ENCODE measurements at places on chromosomes 2 and 18.
A peak's percentile ranks its signal among the peaks of the same experiment; 100 is the strongest.

GRCh38 chr2:275466-275865 is 10.7 kb downstream of the ACP1 start:
- DNase-seq = no peak

DNA sequence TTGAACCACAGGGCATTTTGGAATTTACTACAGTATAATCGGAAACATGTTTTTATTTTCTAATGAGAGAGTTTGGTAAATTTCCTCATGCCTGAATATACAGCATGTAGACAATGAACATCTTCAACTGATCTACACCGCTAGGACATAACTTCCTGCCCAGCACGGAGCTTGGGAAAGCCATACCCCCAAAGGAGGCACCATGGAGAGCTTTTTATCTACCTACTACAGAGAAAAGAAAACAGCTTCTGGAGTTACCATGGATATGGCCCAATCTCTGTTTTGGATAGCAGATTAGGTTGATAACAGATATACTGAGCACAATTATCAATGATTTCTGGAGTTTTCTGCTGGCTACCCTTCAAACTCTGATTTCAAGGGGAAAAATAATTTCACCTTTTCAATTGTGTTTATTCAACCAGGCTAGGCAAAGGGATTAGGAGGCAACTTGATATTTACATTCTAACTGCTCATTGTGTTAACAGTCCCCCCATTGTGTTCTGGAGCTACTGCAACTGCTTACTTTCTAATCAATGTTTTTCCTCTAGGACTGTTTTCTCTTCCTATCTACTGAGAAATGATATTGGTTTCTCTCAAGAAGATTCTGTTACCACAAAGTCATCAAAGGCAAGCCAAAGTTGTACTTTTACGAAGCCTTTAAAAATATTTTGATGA is 123.0 kb upstream of the ARHGAP28 start:
- DNase-seq = no peak

DNA sequence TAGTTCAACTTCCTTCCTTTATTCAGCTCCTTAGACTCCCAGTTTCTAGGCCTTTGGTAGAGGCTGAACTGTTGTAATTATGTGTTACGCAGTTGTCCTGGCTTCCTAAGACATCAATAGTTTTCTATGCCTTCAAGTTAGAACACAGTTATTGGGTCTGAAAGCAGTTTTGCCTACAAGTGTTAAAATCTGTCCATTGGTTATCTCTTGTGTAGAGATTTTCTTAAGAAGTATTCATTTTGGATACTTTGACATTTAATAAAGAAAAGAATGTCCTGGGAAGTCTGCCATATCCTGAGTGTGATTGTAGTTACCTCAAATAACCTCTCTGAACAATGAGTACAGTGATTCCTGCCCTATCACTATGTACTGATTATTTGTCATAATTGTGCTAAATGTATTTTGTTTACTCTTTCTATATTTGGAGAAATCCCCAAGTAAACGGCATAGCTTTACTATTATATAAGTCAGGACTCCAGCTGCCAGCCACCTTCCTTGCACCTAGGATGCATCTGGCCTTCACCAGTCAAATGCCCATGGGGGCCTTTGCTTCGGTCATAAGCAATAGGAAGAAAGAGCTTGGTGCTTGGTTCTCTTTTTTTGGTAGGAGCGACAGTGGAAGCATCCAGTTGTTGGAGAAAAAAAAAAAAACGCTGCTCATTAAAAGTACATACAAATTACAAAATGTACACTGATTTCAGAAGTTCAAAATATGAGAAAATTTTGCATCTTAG is 449.5 kb upstream of the PKDCC start:
- no peak for DNase-seq

DNA sequence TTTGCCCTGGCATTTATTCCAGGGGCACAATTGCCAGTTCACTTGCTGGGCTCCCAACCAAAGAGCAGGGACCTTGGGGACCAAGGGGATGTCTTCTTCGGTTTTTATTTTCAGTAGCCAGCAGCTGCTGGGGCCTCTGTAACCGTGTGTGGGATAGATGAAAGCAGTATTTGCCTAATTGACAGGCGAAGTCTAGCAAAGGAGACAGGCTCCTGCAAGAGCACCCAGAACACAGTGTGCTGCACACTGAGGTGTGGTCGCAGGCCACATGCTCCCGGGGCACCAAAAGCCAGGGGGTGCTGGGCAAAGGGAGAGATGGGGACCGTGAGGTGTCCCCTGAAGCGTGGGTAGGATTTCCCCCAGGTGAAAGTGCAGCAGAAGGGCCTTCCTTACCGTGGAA is 5.3 kb downstream of the SAG start:
- no peak for DNase-seq

- DNase-seq = no peak
These were observed 286.5 kb upstream of the SYT4 start for GRCh38 chr18:43563780-43564179.

DNA sequence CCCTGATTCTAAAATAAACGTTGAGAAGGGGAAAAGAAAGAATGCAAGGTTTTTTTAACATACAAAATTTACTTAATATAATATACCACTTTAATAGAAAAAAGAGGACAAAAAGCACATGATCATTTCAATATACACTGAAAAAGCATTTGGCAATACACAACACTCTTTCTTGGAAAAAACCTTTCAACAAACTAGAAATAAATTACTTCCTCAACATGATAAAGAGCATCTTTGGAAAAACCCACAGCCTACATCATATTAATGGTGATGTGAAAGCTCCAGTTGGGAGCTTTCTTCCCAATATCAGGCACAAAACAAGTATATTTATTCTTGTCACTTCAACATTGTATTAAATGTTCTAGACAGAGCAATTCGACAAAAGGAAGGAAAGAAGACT is 3.0 kb upstream of the POLR1B start:
- DNase-seq = no peak

- DNase-seq = no peak
These were observed 201.4 kb downstream of the RBM43 start for GRCh38 chr2:151060287-151060686.

DNA sequence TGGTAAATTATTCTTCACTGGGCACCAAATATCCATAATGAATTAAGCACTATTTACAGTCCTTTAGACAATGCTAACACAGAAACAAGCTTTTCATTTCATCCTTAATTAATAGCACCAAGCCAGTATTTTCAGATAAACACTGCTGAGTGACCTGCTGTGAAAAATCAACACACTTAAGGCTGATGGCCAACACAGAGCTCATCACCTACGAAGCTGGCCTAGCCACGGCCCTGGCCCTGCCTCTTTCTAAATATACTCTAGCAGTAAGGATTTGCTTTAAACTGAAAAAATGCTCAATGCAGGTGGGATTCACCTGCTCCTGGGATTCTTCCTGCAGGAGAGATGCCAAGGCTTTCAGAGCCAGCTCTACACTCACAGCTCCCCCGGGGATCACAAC is 18.4 kb downstream of the CYB5A start:
- DNase-seq = no peak

GRCh38 chr2:240149943-240150784 is 9.7 kb upstream of the OTOS start:
- DNase-seq = peak; percentile 89

GRCh38 chr2:238638982-238639628 is 208.8 kb upstream of the TWIST2 start:
- no peak for DNase-seq

DNA sequence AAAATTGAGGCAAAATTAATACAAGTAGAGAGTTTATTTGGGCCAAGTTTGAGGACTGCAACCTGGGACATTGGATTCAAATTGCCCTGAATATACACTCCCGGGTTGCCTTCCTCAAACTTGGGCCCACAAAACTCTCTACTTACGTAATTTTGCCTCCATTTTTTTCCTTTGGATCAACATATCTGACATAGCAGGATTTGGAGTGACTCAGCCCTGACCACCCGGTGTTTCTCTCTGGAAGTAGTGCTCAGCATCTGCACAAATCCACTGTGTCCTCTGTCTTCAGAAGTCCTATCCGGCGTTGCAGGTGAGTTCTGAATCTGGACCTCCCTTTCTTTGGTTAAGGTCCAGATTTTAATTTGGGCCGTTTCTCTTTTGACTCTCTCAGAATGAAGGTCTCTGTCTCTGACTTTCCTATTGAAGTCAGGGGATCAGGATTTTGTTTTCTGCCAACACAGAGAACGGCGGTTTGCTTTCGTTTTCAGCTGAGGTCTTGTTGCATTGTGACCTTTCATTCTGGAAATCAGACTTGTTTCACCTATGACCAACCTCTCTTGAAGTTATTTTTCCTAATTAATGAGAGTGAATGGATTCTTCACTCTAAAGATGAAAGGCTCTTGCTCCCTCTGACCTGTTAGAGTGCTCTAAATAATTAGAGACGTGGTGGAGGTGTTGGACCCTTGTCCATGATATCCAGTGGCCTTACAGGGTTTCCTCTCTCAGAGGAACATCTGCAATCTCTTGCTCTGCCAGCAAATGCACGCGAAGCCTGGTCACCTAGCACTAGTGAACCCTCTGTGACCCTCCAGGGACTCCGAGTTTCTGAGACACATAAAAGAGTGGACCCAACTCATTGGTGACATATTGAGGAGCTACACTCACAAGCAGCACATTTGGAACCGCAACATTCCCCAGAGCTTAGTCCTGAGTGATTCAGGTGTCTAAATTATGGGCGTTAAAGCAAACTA is 13.6 kb downstream of the TCF23 start:
- DNase-seq = no peak

- no peak for DNase-seq
These were observed 288.9 kb upstream of the FBXO11 start for GRCh38 chr2:48195169-48195568.

DNA sequence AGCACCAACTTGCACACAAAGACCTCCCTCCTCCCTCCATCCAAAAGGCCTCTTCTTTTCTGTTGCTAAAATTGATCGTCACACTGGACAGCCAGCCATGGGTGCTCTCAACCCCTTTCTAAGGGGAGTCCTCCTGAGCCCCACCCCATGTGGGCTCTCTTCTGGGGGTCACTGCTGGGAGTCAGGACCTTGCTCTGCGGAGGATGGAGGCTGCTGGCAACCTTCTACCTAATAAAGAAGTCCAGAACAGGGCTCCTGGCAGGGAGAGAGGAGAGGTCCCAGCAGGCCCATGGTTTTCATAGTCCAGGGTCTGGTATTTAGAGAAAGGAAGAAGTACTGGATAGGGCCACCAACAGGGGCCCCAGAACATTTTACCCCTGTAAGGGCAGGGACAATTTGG is 67.6 kb upstream of the OTOS start:
- DNase-seq = no peak

- no peak for DNase-seq
These were observed 71.2 kb downstream of the FIGN start for GRCh38 chr2:163664610-163665009.

- no peak for DNase-seq
These were observed 198.2 kb downstream of the SEPTIN10 start for GRCh38 chr2:109415581-109416013.

- no peak for DNase-seq
These were observed 6.4 kb downstream of the IL1RL1 start for GRCh38 chr2:102317715-102318114.

DNA sequence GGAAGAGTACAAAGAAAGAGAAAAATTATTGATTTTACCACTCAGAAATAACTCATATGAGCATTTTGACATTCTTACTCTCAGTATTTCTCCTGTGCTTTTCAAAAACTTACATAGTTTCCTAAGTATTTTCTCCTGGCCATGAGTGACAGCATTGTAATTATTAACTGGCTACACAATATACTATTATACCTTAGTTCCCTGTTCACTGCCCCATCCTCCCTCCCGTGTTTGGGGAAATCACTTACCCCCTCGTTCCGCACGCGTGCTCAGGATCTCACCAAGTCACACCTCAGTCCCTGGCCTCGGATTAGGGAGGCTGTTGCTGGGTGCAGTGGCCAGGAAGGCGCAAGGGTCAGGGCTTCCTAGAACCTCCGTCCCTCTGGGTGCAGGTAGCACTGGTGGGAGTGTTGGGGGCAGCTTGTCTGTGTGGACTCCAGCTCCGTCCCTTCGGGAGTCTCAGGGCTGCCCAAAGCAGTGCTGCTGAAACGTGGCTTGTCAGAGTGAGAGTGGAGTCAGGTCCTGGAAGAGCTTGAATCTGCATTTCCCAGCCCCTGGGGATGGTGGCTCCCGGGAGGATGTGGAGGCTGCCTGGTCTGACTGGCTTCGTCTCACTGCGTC is 23.2 kb downstream of the ATG4B start:
- no peak for DNase-seq

DNA sequence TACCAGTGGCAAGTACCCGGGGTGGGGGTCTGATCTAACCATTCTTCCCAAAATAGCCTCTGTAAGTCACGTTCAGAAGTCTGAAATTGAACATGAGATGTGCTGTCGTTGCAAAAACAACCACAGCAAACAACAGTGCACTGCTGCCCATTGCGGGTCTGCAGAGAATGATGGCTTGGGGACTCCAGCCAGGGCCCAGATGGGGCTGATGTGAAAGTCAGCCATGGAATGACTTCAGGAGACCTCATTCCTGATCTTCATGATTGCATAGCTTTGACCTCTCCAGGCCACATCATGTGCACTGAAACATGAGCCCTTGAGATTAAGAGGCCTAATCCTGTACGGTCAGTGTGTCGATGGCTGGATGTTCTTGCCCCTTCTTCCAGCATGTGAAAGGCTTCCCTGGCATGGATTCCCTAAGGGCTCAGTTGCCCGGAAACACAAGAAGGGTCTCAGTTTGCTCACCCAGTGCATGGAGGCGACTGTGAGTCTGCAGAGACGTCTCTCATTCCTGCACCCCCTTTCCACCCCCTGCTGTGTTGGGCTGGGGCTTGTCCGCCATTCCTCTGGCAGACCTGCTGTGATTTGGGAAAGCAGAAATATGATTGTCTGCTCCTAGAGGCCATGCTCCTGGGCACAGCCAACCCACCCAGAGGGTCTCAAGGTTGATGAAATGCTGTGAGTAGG is 191.6 kb downstream of the SEPTIN10 start:
- no peak for DNase-seq

DNA sequence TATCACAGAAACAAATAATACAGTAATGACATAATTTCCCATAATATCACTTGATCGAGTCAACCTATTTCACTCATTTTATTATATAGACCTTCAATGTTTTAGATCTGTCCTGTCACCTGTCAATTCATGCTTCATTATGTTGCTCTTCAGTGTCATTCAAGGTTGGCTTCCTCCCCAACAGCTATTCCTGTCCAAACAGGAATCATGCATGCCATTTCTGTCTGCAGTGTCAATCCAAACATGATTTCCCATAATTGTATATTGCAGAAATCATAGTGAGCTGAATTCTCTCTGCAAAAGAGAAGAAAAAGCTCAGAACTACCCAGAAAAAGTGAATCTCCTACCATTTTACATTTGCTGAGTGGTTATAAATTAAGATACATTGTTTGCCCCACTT is 628.6 kb downstream of the NR4A2 start:
- DNase-seq = no peak

DNA sequence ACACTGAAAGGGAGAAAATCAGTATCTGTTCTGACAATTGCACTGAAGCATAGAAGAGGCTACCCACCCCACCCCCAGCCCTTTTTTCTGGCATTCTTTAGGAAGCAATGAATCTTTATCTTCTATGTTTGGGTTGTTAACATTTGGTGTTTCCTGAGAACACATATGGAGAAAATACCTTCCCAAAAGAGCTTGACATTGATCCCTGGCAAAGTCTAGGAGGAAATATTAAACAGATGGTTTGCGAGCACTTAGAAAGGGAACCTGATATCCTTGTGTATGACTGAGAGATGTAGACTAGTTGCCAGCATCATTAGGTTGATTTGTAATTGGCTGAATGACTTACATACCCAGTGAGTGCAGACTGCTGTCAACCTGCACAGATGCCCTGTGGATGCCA is 42.9 kb downstream of the DOK1 start:
- DNase-seq = no peak

GRCh38 chr2:72543497-72544216 is 282.2 kb downstream of the EXOC6B start:
- no peak for DNase-seq

- no peak for DNase-seq
These were observed 1.1 kb upstream of the SULT6B1 start for GRCh38 chr2:37189452-37190153.

- no peak for DNase-seq
These were observed 2037.8 kb upstream of the LRRTM1 start for GRCh38 chr2:82342356-82342755.

Data from D721Med (cell line).